Vagina (tissue), 2 donors: ENCODE measurements at places on chromosomes 16 and 17.

DNA sequence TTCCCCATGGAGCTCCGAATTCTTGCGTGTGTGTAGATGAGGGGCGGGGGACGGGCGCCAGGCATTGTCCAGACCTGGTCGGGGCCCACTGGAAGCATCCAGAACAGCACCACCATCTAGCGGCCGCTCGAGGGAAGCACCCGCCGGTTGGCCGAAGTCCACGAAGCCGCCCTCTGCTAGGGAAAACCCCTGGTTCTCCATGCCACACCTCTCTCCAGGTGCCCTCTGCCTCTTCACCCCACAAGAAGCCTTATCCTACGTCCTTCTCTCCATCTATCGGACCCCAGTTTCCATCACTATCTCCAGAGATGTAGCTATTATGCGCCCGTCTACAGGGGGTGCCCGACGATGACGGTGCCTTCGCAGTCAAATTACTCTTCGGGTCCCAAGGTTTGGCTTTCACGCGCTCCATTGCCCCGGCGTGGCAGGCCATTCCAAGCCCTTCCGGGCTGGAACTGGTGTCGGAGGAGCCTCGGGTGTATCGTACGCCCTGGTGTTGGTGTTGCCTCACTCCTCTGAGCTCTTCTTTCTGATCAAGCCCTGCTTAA, 617 bp upstream of the SENP3 start:
- H3K27ac ChIP-seq, result peak overlapping the region; percentile 88
- peak overlapping the region; percentile 82 for H3K4me3 ChIP-seq
- H3K4me1 ChIP-seq, result peaks cover 70% of the 10 kb centered on the region
- no peaks in the 10 kb centered on the region for H3K36me3 ChIP-seq
- H3K27me3 ChIP-seq, result no peaks in the 10 kb centered on the region

DNA sequence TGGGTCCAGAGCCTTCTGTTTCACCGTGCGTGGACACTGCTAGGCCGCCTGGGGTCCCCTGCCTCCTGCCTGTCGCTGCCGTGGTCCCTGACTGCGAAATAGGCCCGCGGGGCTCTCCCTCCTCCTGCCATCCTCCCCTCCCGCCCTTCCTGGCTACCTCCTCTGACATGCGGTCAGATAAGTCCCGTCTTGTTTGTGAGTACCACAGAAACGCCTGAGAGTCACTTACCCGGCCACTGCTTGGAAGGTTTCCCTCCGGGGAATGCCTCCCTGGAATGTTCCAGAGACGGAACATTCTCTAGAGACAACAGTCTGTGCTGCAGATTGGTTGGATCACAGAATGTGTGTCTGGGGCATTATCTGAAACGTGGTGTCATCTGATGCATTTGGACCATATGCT, 22.7 kb downstream of the CIBAR2 start:
- no peak overlapping the region for H3K4me3 ChIP-seq
- no peaks in the 10 kb centered on the region for H3K27me3 ChIP-seq
- H3K4me1 ChIP-seq, result peaks cover 20% of the 10 kb centered on the region
- H3K27ac ChIP-seq, result no peak overlapping the region
- H3K36me3 ChIP-seq, result no peaks in the 10 kb centered on the region

DNA sequence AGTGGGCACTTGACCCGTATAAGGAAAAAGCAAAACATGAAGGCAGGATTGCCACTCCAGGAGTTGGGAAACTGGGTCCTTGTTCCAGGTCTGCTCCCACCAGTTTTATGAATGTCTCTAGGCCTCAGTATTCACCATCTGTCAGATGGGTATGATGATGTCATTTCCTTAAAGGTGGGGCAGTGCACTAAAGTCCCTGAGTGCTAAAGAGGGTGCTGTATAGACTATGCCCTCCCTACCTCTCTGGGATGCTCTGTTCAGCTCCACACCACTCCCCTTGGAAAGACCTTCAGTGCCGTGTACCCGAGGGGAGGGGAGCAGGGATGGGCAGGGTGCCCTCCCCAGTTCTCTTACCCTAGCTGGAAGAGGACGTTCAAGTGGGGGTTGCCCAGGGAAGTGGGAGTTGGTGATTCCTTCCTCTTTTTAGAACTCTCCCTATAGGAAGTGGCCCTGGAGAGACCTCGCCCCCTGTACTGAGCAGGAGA, 2.2 kb downstream of the LASP1 start:
- H3K4me1 ChIP-seq, result peaks cover 73% of the 10 kb centered on the region
- H3K27me3 ChIP-seq, result no peaks in the 10 kb centered on the region
- H3K4me3 ChIP-seq, result peak overlapping the region; percentile 96
- H3K27ac ChIP-seq, result peak overlapping the region; percentile 95
- no peak for DNase-seq
- H3K36me3 ChIP-seq, result no peaks in the 10 kb centered on the region

DNA sequence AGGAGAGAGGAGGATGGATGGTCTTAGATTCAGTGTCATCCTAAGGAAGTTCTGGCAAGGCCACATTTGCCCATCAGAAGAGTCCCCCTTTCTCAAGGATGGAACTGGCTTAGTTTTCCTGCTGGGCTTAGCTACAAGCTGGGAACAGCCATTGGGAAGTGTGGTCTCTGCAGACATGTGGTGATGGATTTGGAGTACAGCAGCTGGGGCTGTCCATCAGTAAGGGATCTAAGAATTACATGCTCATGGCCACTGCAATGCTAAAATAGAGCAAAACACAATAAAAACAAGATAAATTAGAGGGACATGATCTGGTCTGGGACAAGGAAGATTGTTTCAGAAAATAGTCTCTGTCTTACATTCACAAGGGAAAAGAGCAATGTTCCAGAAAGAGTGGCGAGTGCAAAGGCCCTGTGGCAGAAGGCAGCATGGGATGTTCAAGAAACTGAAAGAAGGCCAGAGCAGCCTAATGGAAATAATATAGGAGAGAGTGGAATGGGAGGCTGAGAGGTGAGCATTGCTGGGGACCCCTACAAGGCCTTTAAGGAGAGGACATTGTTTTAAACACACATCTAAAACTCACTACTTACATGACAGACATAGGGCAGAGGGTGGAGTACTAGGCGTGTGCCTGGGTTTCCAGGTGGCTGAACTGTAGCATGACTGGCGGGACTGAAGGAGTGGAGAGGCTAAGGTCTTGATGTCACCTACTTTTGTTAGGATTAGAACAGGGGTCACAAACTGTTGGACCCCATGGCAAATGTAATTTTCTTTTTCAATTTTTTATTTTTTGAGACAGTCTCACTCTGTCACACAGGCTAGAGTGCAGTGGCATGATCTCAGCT, 17.0 kb upstream of the TOX3 start:
- H3K27ac ChIP-seq, result no peak overlapping the region
- no peaks in the 10 kb centered on the region for H3K36me3 ChIP-seq
- H3K4me1 ChIP-seq, result no peaks in the 10 kb centered on the region
- no peak overlapping the region for H3K4me3 ChIP-seq
- DNase-seq, result no peak
- H3K27me3 ChIP-seq, result no peaks in the 10 kb centered on the region

- DNase-seq, result no peak
- no peak overlapping the region for H3K27ac ChIP-seq
- no peaks in the 10 kb centered on the region for H3K36me3 ChIP-seq
- no peaks in the 10 kb centered on the region for H3K27me3 ChIP-seq
- no peaks in the 10 kb centered on the region for H3K4me1 ChIP-seq
- no peak overlapping the region for H3K4me3 ChIP-seq
These were observed 2.7 kb downstream of the C16orf89 start for GRCh38 chr16:5062790-5063765.

GRCh38 chr16:28491230-28491969, 474 bp downstream of the CLN3 start:
- peaks cover 22% of the 10 kb centered on the region for H3K4me1 ChIP-seq
- no peak for DNase-seq
- peak overlapping the region; percentile 95 for H3K4me3 ChIP-seq
- peak overlapping the region; percentile 80 for H3K27ac ChIP-seq
- H3K36me3 ChIP-seq, result peaks cover 26% of the 10 kb centered on the region
- no peaks in the 10 kb centered on the region for H3K27me3 ChIP-seq

- no peak overlapping the region for H3K27ac ChIP-seq
- H3K27me3 ChIP-seq, result no peaks in the 10 kb centered on the region
- no peak overlapping the region for H3K4me3 ChIP-seq
- DNase-seq, result peak; percentile 11
These were observed 148.9 kb upstream of the COX10 start for GRCh38 chr17:13920413-13920812.

GRCh38 chr16:64346080-64346479, 775.8 kb downstream of the CDH11 start:
- no peak overlapping the region for H3K27ac ChIP-seq
- H3K27me3 ChIP-seq, result no peaks in the 10 kb centered on the region
- no peak overlapping the region for H3K4me3 ChIP-seq
- DNase-seq, result no peak
- no peaks in the 10 kb centered on the region for H3K36me3 ChIP-seq

DNA sequence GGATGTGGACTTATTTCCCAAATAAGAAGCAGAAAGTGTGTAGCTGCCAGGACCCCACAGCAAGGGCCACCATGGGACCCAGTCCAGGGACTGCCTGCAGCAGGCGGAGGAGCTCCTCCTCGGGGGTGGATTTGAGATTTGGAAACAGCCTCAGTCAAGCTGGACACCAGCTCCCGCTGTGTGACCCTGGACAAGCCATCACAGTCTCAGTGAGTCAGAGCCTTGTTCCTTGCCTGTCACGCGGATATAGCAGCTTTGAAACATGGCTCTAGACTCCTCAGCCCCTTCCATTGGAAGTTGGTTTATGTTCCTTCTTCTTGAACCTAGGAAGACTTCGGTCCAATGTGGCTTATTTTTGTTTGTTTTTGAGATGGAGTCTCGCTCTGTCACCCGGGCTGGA, 12.5 kb upstream of the DPEP1 start:
- H3K36me3 ChIP-seq, result no peaks in the 10 kb centered on the region
- H3K27ac ChIP-seq, result no peak overlapping the region

DNA sequence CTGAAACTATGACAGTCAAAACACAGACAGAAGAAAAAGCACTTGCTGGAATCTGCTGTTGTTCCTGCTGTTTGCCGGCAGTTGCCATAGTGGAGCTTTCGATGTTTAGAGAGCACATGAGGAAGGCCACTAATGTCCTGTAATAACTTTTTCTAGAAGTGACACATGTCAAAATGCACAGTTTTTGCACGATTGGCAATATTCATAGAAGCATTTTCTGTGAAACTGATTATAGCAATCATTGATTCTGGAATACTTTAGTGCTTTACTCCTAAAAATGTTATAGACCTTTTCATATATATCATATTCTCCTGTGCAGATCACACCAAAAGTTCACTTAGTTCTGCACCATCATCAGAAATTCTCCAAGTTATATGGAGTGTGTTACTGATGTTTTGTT, 407.0 kb upstream of the SOX9 start:
- H3K36me3 ChIP-seq, result no peaks in the 10 kb centered on the region
- no peak overlapping the region for H3K4me3 ChIP-seq
- H3K4me1 ChIP-seq, result no peaks in the 10 kb centered on the region
- no peaks in the 10 kb centered on the region for H3K27me3 ChIP-seq
- no peak for DNase-seq

DNA sequence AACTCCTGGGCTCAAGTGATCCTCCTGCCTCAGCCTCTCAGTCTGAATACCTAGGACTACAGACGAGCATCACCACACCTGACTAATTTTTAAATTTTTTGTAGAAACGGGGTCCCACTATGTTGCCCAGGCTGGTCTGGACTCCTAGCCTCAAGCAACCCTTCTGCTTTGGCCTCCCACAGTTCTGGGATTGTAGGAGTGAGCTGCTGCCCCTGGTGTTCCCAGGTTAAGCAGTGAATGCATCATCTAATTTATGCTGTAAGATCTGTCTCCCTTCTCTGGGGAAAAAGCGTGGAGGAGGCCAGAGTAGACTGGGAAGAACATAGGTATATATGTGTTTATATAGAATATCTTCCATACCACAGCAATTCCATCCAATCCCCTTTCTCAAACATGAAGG, 6.6 kb upstream of the N4BP1 start:
- peak; percentile 4 for DNase-seq
- no peaks in the 10 kb centered on the region for H3K27me3 ChIP-seq
- peaks cover 30% of the 10 kb centered on the region for H3K4me1 ChIP-seq
- no peak overlapping the region for H3K4me3 ChIP-seq
- H3K36me3 ChIP-seq, result no peaks in the 10 kb centered on the region
- H3K27ac ChIP-seq, result no peak overlapping the region

GRCh38 chr16:77306075-77306474, 106.9 kb downstream of the SYCE1L start:
- H3K36me3 ChIP-seq, result no peaks in the 10 kb centered on the region
- H3K4me1 ChIP-seq, result no peaks in the 10 kb centered on the region
- DNase-seq, result no peak
- no peak overlapping the region for H3K4me3 ChIP-seq
- H3K27ac ChIP-seq, result no peak overlapping the region
- no peaks in the 10 kb centered on the region for H3K27me3 ChIP-seq

DNA sequence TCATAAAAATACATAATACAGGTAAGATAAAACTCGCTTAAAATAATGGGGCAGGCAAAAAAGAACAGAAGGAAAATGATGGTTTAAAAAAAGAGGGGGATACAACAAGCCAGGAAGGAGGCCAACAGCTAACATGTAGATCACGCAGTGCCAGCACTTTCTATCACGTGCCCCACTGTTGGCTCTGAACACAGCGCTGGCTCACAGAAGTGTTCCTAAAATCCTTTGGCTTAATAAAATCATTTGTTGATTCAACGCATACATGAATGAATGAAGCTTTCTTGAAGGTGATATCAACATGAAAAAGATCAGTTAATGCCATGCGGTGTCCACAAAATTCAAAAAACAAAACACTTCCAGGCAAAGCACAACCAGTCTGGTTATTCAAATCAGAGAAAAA, 8.5 kb downstream of the ITGAE start:
- no peak for DNase-seq
- H3K4me3 ChIP-seq, result no peak overlapping the region
- H3K4me1 ChIP-seq, result peaks cover 12% of the 10 kb centered on the region
- no peaks in the 10 kb centered on the region for H3K36me3 ChIP-seq

GRCh38 chr16:7271486-7271885, 61.2 kb upstream of the RBFOX1 start:
- H3K27me3 ChIP-seq, result no peaks in the 10 kb centered on the region
- no peak for DNase-seq
- H3K36me3 ChIP-seq, result no peaks in the 10 kb centered on the region

GRCh38 chr16:87047221-87048037, 269.8 kb downstream of the C16orf95 start:
- H3K4me3 ChIP-seq, result no peak overlapping the region
- DNase-seq, result no peak
- H3K27me3 ChIP-seq, result no peaks in the 10 kb centered on the region
- no peaks in the 10 kb centered on the region for H3K36me3 ChIP-seq
- H3K27ac ChIP-seq, result no peak overlapping the region

DNA sequence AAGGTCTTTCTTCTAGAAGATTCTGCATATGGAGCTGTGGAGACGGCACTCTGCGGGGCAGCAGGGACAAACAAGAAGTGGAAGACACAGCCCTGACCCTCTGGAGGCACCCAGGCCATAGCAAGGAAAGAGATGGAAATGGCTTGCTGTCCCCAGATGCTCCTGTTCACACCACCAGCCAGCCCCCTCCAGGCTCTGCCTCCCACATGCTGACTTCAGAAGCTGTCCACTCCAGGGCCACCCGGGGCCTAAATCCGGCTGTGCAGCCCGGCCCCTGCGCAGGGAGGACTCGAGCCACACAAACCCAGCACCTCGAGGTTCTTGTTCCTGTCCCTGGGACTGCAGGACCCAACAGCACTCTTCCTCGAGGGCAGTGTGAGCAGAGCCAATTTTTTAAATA, 16.6 kb downstream of the RBFOX3 start:
- H3K36me3 ChIP-seq, result no peaks in the 10 kb centered on the region
- no peak overlapping the region for H3K27ac ChIP-seq
- no peaks in the 10 kb centered on the region for H3K4me1 ChIP-seq

GRCh38 chr16:31700200-31700529, 172.5 kb downstream of the AHSP start:
- H3K36me3 ChIP-seq, result peaks cover 19% of the 10 kb centered on the region
- no peaks in the 10 kb centered on the region for H3K27me3 ChIP-seq
- peaks cover 18% of the 10 kb centered on the region for H3K4me1 ChIP-seq
- DNase-seq, result no peak
